ENCODE measurements at places on chromosomes 13 and 19.

- DNase-seq, result no peak
Measured at GRCh38 chr19:788983-789700, 8.1 kb upstream of the PTBP1 start.

DNA sequence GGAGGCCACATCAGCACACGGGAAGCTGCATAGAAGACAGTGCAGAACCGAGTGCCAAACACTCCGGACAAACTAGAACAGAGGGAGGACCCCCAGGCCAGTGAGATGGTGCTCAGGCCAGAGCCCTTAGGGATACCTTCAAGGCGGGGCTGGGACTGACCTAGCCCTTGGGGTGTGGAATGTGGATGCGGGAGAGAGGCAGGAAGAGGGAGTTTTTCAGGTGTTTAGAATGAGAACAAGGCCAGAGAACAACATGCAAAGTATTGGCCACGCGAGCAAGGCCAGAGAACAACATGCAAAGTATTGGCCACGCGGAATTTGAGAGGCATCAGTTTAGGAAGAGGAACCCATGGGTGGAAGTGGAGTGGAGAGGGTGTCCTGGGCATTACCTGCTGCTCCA lies 65.1 kb upstream of the ATP12A start:
- DNase-seq, result no peak

- DNase-seq, result no peak
Measured at GRCh38 chr13:20064128-20064527, 96.7 kb downstream of the GJA3 start.

DNA sequence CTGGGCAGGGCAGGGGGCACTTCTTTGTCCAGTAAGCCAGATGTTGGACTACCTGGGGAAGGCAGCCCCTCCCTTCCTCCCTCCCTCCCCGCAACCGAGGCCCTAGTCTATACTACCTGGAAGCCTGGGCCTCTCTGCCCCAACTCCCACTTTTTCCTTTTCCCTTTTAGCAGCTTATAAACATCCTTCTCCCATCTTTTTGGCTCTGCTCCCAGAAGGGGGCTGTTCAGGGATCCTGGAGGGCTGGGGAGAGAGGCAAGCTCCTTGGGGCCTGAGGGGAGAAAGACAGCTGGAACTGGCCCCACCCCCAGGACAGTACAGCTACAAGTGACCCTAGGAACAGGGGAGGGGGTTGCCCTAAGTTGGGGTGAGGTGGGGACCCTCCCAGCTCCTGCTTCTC lies 44.9 kb downstream of the LYL1 start:
- no peak for DNase-seq

DNA sequence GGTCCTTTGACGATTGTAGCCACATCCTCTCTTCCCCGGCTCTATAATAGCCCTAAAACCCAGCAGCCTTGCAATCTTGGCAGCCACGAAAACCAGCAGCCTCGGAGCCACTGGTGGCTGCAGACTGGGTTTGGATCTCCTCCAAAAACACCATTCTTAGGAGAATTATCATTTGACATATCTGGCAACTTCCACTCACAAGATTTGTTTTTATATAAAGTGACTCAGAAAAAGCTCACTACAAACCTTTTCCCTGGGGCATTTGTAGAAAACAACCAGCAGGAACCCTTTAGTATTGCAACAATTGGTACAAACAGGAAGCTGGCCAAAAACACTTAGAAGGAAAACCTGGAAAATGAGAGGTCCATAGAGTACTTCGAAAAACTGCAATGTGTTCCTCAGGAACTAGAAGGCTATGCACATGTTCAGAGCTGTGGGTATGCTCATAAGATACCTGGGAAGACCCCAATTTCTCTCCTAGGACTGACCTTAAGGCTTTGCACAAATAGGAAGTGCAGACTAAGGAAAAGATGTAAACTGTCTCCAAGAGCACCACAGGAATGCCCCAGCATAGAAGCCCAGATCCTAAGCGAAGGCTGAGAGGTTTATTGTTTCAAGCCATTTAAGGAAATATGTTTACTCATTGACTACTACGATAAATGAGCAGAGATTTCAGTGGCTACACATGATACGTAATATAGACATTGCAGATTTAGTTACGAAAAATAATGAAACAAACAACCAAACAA lies 71.2 kb downstream of the MYO16 start:
- DNase-seq, result no peak

DNA sequence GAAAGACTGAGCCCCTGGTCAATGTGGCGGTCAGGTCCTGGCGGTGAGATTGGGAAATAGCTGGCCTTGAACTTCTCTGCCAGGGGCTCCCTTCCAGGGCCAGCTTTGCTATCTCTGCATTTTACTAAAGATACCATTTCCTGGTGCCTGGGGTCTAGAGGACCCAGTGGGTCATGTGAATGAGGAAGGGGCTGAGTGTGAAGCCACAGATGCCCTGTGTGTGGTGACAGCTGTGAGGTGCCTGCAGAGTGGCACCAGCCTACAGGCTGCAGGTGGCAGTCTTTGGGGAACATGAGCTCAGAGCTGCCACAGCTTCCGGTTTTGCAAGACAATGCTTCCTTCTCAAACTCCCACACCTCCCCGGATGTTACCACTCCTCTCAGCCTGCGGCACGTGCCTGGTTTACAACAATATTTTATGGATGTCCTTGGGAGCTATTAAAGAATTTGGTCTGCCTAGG lies 5.2 kb upstream of the MLNR start:
- peak; percentile 58 for DNase-seq

GRCh38 chr19:1864480-1865171 lies 1.2 kb upstream of the KLF16 start:
- DNase-seq, result peak; percentile 74

DNA sequence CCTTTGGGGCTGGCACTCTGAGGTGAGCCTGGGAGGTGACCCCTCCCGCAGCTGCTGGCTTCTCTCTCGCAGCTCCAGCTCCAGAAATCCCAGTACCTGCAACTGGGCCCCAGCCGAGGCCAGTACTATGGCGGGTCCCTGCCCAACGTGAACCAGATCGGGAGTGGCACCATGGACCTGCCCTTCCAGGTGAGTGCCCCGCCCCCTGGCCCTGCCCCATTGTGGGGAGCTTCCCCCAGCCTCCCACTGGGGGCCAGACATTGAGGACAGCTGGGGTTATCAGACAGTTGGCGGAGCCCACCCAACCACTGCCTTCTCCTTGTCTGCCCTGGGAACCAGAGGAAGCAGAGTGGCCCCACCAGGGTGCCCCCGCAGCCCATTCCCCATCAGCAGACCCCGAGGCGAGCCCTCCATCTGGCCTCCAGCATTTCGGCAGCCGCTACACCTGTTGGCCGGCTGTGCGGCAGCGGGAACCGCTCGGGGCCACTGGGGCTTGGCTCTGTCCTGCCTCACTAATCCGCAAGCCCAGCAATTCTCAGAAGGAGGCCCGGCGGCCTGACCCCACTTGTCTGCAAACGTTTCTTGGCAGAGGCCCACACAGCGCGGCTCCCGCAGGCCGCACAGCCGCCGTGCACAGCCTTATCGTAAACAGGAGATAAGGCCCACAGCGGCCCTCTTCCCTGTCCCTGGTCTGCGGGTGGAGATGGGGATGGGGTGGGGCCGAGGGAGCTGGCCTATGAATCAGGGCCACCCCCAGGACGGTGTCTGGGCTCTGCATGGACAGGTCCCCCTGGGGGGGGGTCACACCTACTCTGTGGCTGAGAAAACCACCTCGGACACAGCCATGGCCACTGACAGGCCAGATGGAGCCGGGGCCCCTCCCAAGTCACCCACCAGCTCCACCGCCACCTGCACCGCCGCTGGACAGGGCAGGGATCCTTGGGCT lies 48.0 kb downstream of the COMP start:
- DNase-seq, result no peak

DNA sequence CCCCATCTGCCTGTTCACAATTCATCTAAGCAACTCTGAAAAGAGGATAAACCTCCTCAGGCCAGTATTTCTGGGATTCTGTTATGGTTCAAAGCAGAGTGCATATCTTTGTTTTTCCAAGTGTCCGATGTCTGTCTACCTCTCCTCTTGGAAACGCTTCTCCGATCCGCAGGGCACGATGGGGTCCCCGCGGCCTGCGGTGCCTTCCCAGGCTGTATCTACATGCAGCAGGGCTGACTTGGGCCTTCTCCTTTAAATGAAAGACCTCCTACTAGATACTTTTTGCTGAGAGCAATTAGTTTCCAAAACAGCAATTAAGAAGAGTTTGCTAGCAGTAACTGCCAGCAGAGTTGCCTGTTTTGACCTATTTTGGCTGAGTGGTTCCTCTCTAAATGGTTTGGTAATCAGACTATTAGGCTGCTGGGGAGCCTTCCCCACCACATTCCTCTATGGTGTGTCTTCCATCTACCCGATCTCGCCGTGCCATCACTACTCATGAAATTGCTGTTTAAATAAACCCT lies 23.5 kb downstream of the COL4A2 start:
- no peak for DNase-seq

GRCh38 chr19:51094696-51095279 lies 12.1 kb upstream of the KLK14 start:
- peak; percentile 37 for DNase-seq

DNA sequence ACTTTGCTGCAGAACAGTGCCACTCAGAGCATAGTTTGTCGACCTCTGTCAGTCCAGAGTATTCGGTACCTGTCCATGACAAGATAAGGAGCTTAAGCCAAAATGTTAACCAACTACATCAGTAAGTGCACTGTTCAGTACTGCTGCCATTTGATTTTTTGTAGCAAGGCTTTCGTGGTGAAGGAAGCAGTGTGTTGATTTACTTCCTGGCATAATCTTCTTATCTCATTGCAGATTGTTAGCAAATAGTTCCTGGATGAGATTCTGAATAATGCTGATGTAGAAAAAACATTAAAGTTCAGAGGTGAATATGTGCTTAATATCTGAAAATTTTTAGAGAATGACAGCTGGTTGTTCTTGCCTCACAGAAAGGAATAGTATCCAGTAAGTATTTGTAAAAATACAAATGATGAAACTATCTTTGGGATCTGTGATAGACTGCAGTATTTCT lies 85.7 kb downstream of the LRRC63 start:
- peak; percentile 12 for DNase-seq

GRCh38 chr13:110923777-110924638 lies 9.1 kb upstream of the ANKRD10 start:
- no peak for DNase-seq

DNA sequence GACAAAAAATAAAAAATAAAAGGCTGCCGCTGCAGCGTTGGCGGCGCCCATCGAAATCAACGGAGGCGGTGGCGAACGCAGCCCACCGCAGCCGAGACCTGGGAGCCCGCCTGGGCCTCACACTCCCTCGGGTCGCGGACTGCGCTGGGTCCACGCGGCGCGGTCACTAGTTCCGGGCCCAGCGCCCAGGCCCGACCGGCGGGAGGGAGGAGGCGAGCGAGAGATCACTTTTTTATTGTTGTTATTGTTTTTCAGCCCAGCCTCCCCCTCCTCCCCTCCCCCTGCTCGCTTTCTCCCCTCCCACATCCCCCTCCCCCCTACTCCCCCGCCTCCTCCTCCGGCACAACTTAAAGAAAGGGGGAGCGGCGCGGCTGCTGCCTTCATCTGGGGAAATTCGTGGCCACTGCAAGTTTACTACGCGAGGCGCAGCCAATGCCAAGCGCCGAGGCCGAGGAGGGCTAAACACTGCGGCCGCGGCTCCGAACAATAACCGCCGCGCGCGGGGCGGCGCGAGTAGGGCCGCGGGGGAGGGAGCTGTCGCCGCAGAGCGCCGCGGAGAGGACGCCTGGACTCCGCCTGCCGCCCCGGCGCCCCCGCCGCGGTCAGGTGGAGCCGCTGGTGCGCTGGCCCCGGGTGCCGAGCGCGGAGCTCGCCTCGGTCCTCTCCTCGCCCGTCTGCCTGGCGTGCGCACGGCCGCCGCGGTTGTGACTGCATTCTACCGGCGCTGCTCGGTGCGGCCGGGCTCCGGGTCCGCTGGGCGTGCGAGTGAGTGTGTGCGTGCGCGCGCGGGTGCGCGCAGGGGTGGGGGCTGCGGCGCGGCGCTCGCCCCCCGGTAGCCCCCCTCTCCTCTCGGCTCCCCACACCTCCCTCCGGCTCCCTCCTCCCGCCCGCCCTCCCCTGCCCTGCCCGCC lies 505 bp upstream of the ZIC2 start:
- no peak for DNase-seq

GRCh38 chr19:49814010-49814409 lies 918 bp upstream of the FUZ start:
- no peak for DNase-seq

DNA sequence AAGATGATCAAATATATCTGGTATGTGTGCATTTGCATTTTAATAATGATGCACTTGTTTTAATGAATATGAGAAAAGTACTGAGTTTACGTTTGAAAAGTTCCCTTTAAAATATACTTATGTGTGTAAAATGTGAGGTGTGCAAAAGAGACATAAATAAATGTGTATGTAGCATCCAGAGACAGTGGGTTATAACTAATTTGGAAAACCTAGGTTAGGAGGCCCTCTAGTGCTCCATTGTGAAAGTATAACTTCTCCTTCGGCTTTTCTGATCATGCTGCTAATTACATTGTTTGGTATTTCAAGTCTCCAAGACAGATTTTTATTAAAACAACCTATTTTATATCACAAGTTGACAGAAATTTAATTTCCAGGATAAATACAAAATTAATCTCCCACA lies 30.1 kb downstream of the SCEL start:
- DNase-seq, result no peak

- DNase-seq, result no peak
Measured at GRCh38 chr19:33260628-33261418, 35.2 kb upstream of the SLC7A10 start.

DNA sequence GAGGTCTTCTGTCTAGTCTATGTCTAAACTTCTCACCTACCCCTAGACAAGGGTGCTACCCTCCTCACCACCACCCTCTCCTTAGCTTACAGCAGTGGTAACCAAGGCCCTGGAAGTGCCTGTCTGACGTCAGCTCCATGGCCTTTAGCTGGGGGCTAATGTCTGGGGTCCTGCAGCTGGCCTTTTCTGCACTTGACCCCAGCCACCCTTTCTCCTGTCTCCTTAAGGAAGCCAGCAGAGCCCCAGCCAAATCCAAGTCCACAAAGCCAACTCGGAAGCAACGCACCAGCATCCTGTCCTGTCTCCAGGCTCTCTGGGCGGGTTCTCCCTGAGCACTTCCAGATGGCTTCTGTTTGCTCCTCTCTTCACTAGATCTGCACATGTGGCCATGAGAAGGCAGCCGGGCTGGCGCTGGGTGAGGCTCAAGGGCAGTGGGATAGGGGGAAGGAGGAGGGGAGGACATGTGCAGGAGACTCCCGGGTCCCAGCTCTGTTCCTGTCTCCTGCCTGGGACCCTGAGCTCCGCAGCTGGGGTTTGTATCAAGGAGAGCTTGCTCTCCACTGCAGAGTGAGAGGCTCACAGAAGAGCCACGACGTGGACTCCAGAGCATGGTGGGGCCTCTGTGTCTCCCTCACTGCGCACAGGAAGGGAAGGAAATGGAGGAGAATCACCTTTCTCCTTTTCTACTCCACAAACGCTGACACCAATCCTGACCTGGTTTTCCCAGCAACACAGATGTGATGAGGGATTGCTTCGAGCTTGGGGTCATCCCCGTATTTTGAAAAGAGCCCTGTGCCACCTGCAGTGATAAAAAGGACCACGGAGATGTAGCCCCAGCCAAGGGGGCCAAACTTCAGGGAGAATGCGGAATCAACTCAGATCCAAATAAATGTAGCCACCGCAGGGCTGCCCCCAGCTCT lies 204.2 kb downstream of the USP12 start:
- no peak for DNase-seq

DNA sequence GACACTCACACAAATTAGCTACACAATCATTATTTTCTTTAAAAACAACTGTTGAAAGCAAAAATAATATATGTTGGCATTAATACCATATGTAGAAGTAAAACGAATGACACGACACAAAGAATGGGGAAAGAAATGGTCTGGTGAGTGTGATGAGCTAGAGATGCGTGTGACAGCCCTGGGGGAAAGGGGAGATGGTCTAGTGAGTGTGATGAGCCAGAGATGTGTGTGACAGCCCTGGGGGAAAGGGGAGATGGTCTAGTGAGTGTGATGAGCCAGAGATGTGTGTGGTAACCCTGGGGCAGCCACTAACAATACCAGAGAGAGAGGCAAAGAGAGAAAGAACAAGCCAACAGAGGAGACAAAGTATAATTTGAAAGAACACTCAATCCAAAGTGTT lies 22.3 kb upstream of the LAMP1 start:
- no peak for DNase-seq
